ENCODE measurements at places on chromosomes 7 and 10.
A peak's percentile ranks its signal among the peaks of the same experiment; 100 is the strongest.

DNA sequence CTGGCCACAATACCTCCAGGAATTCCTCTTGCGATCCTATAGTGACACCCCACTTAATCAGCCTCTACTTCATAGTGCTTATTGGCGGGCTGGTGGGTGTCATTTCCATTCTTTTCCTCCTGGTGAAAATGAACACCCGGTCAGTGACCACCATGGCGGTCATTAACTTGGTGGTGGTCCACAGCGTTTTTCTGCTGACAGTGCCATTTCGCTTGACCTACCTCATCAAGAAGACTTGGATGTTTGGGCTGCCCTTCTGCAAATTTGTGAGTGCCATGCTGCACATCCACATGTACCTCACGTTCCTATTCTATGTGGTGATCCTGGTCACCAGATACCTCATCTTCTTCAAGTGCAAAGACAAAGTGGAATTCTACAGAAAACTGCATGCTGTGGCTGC lies 56.8 kb downstream of the GPR141 start:
- DNase-seq = no peak

DNA sequence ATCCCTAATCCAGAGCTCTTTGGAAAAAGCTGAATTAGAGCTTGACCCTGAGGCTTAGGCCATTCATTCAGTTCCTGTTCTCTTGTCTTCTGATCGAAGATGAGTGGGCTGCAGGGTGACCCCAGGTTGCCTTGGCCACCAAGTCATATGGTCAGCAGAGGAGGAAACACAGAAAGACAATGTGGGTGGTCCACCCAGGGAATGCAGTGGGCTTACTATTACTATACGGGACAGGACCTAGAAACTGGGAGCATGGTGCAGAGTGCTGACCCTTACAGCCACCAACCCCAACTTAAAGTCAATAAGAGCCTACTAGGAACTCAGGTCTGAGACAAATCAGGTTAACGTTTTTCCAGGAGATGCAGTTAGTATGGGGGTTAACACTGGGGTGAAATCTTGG lies 200.5 kb downstream of the HERPUD2 start:
- no peak for DNase-seq

DNA sequence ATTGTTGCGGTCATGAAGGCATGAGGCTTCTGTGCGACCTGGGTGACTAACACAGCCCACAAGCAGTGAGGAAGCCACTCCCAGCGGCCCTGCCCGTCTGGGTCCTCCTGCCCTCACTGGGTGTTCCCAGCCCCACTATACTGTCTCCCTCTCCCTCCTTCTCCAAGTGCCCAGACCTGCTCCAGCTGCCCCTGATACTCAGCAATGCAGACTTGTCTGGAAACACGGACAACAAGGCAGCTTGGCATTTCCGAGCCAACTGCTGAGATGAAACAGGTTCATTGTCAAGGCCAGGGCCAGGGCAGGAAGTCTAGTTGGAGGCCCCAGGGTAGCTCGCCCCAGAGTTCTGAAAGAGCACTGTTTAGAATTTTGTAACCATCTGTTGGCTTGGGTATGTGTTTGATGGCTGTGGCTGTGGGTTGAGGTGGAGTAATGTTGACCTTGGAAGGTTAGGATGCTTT lies 95.7 kb downstream of the RBM20 start:
- DNase-seq = peak; percentile 93

- DNase-seq = peak; percentile 46
Observed at GRCh38 chr7:87218796-87219544, 562 bp downstream of the TMEM243 start.

DNA sequence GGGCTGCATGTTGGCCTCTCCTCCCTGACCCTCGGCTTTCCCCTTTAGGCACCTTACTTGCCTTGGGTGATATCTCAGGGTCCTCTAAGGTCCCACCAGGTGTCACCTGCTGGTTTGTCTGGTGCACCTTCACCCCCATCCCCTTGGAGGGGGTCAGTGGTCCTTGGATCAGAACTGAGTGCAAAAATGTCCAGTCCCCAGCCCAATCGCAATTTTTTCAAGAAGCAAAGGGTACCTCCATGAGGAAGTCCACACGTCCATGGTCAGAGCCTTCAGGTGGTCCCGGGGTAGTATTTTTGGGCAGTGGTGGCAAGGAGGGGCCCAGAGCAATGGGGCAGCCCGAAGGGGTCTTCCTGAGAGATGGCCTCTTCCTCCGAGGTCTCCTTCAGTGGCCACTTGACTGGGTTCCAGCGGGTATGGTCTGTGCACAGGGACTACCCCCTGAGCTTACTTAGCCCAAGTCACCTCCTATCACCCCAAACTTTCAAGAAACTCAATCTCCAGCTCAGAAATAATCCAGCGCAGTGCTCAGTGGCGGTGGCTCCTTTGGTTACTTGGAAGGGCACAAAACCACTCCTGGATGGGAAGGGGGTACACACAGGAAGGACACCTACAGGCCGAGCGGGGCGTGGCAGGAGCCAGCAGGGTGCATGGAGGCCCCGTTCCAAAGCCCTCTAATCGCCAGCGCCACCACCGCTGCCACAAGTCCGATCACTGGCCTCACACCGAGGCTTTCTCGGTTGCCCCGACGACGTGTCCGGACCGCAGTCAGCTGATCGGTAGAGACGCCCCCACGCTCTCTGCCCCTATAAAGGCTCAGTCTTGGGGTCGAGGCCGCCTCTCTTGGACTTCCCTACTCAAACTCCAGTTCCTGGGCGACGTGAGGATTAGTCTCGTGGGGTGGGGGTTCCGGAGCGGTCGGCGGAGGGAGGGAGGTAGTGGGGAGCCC lies 4.5 kb downstream of the SAP25 start:
- peak; percentile 46 for DNase-seq

GRCh38 chr10:76001019-76001418 lies 569.6 kb downstream of the LRMDA start:
- no peak for DNase-seq

Data from SK-MEL-5 (cell line).